ENCODE measurements at places on chromosomes 13 and 19.

- no peak for DNase-seq
Observed at GRCh38 chr19:50739132-50739913, 16.2 kb downstream of the CLEC11A start.

DNA sequence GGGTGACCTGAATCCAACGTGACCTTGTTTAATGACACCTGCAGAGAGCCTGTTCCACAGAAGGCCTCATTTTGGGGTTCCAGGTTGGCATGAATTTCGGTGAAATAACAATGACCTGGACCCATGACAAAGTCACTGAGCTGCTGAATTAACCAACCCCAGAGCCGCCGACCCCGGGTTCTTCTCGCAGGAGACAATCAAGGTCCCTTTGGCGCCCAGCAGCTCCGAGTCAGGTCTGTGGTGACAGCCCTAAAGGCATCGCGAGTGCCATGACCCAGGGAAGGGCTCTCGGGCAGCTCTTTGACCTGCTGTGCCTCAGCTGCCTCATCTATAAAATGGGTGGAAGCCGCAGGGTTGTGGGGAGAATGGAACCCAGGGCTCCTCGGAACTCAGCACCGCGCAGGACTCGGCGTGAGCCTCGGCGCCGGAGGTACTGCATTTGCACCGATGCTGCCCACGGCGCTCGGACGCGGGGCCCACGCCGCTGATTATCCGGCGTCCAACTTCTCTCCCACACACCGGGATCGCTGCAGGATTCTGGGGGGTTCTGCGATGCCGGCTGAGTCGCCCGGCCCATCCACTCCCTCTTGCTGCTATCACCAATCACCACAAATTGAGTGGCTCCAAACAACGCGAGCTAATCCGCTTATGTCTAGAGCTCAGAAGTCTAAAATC is 5.7 kb downstream of the SHC2 start:
- no peak for DNase-seq

DNA sequence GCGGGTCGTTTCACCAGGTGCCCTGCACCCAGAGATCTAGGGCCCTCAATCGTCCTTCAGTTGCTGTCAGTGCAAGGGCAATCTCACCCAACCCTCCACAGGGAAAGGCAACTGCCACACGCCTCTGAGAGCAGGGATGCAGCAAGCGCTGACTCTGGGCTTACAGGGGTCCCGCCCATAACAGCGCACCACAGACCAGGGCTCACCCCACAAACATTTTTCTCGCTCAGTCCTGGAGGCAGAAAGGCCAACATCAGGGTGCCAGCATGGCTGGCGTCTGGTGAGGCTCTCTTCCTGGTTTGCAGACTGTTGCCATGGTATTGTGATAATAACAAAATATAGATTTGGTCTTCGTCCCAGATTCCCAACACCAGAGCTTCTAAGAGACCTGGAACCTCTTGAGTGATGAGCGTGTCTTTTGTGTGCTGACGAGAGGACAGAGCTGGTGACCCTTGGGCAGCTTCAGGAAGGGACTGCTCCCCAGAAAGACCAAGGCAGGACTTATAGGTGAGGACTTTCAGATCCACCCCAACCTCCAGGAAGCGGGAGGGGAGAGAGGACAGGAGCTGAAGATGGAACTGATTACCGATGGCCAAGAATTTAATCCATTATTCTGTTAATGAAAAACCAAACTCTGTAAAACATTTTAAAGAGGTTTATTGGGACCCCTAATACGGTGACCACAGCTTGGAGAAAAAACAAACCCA is 51.3 kb downstream of the C13orf46 start:
- DNase-seq: no peak

GRCh38 chr13:110211046-110211445 is 95.9 kb downstream of the COL4A1 start:
- DNase-seq: no peak

DNA sequence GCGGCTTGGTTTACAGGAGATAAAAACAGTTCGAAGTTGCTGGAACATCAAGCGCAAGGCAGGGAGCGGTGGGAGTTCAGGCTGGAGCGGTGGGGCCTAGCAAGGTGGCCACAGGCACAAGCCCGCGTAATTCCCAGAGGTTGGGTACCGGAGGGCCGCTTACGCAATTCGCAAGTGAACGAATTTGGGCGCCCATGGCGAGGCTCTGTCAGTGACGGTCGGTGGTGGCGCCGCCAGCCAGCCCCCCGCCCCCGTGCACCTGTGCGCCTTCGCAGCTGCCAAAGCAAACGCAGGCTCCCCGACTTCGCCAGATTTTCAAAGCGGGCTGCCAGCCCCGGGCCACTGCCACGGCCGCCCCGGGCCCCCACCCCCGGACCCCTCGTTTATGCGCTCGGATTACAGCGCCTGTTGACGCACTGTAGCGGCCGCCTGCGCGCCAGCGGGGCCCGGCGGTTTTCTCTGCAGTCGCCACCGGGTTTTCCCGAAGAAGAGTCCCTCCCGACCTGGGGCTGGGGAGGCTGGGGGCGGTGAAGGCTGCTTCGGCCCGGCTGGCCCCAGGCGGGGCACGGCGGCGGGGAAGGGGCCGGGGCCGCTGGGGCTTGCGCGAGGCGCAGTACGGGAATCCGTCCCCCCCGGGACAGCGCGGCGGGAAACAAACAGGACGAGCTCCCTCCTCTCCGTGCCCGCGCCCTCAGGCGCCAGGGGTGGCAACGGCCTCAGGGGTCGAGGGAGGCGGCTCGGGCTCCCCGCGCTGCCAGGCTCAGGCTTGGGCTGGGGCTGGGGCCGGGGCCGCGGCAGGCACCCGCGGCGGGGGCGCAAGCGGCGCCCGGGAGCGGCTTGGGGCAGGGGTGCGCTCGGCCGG is 709 bp downstream of the N4BP2L1 start:
- DNase-seq: peak; percentile 19

GRCh38 chr19:29337029-29337428 is 124.1 kb upstream of the UQCRFS1 start:
- DNase-seq: no peak

- peak; percentile 52 for DNase-seq
Observed at GRCh38 chr13:37490176-37490779, 108.3 kb downstream of the POSTN start.

- no peak for DNase-seq
Observed at GRCh38 chr13:19764237-19764636, 18.5 kb downstream of the PSPC1 start.

DNA sequence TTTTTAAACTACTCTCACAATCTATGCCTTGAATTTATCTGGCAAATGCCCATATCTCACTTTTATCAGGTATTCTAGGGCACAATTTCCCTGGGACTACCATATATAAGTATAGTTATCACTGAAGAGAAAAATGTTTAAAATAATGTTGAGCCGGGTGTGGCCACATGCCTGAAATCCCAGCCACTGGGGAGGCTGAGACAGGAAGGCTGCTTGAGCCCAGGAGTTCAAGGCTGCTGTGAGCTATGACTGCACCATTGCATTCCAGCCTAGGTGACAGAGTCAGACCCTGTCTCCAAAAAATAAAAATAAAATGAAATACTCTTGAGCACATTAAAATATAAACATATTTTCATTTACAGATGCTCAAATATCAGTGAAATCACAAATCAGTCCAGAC is 4.1 kb downstream of the KATNAL1 start:
- DNase-seq: peak; percentile 32

DNA sequence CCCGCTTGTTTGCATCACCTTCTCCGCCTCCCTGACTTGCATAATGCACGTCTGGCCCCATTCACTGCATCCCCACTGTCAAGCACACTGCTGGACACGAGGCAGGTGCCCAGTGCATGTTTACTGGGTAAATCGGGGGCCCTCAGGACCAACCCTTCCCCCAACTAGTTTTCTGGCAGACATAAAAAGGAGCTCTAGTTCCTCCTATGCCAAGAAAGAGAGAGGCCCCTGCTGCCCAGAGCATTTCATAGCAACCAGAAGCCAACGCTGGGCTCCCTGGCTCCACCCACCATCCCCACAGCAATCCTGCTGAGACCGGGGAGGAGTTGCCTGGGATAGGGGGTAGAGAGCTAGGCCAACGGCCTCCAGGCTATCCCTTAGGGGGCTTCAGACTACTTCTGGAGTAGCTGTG is 23.2 kb downstream of the ANKRD27 start:
- DNase-seq: no peak

- peak; percentile 46 for DNase-seq
Observed at GRCh38 chr13:103022336-103022735, 43.9 kb downstream of the SLC10A2 start.

DNA sequence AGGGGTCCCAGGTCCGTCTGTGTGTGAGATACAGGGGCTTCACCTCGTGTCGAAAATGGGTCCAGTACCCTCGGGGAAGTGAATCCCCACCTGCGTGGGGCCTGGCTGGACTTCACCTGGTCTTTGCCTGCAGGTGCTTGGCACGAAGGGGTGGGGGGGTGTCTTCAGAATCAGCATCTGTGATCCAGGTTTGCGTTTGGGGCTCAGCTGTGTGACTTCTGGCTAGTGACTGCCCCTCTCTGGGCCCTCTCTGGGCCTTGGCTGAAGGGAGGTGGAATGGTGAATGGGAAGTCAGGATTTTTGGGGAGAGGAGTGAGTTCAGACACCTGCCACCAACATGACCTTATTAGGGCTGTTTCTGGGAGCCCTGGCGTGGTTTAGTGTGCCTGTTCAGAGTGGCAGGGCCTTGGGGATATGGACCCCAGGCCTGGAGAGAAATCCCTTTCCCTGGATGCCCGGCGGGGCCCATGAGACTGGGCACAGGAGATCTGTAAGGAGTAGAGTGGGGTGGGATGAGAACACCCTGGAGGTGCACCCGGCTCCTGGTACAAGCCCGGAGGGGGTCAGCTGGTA is 2.7 kb downstream of the CELF5 start:
- no peak for DNase-seq

GRCh38 chr19:45355910-45356309 is 14.5 kb downstream of the ERCC2 start:
- no peak for DNase-seq

DNA sequence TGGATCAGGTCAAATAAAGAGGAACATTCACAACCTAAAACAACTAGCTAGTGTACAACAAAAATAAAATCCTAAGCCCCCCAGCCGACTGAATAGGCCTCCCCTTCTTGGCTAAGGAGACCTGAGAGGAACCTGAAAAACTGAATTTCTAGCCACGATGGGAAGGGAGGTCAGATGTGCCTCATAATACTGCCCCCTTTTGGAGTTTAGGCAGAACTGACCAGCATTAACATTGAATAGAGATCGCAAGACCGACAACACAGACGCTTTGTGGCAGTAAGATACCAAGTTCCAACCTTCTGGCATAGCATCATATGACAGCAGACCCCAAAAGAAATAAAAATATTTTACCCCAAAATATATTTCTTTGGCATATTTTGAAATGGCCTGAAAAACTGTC is 15.9 kb downstream of the CBY2 start:
- peak; percentile 30 for DNase-seq

- DNase-seq: no peak
Observed at GRCh38 chr13:109154146-109154545, 524.7 kb downstream of the MYO16 start.

GRCh38 chr19:3065675-3066357 is 3.5 kb upstream of the TLE5 start:
- no peak for DNase-seq

GRCh38 chr19:5152013-5152763 is 183.3 kb downstream of the KDM4B start:
- DNase-seq: no peak

Data from EH (cell line).